Fibroblast of villous mesenchyme (primary cell): ENCODE measurements at places on chromosomes 12 and 14. TPM values are rescaled to one million over a fixed set of nuclear protein-coding genes. Genes with fewer than 3 reads are reported as not detected.

The GPR137C gene
- total RNA-seq = 0.32 and 0.43 TPM in 2 replicates

The ERP27 gene
- total RNA-seq = not detected in 2 replicates

The SPTLC2 gene
- total RNA-seq = 38.3 and 48.4 TPM in 2 replicates

The KCNA5 gene
- not detected in 2 replicates for total RNA-seq

The IFNG-AS1 gene
- total RNA-seq = not detected in 2 replicates

The HOTAIR gene
- 0.86 and 3.2 TPM in 2 replicates for total RNA-seq

The CRIP1 gene
- total RNA-seq = 1.3 and 2.6 TPM in 2 replicates

The KRT6C gene
- not detected in 2 replicates for total RNA-seq

The LMNTD1 gene
- not detected in 2 replicates for total RNA-seq

The CLEC12A gene
- total RNA-seq = not detected in 2 replicates

The TRMT61A gene
- total RNA-seq = 8.2 and 9.7 TPM in 2 replicates

The TMEM229B gene
- 0.43 and 0.64 TPM in 2 replicates for total RNA-seq

The OR4L1 gene
- not detected in 2 replicates for total RNA-seq

The TOMM20L gene
- total RNA-seq = not detected in 2 replicates

The BHLHE41 gene
- 6.8 and 8.2 TPM in 2 replicates for total RNA-seq

The CAPZA3 gene
- total RNA-seq = not detected in 2 replicates

The LRP6 gene
- 50.1 and 50.3 TPM in 2 replicates for total RNA-seq

The BTBD6 gene
- total RNA-seq = 42.7 and 52.8 TPM in 2 replicates
